Stimulated activated CD4-positive, alpha-beta T cell treated with anti-CD3 and anti-CD28 coated beads, TNF-alpha, amount 100 ng/mL, for 48 hours (primary cell): ENCODE measurements at places on chromosomes 4 and X.
A peak's percentile ranks its signal among the peaks of the same experiment; 100 is the strongest.

GRCh38 chr4:72895408-72895807 is 174.1 kb downstream of the COX18 start:
- no peak for DNase-seq

- no peak for DNase-seq
Observed at GRCh38 chrX:40279091-40279430, 181.3 kb upstream of the BCOR start.

GRCh38 chr4:89324671-89325070 is 17.1 kb upstream of the GPRIN3 start:
- DNase-seq = no peak

GRCh38 chr4:123547216-123548165 is 150.9 kb downstream of the SPRY1 start:
- no peak for DNase-seq

DNA sequence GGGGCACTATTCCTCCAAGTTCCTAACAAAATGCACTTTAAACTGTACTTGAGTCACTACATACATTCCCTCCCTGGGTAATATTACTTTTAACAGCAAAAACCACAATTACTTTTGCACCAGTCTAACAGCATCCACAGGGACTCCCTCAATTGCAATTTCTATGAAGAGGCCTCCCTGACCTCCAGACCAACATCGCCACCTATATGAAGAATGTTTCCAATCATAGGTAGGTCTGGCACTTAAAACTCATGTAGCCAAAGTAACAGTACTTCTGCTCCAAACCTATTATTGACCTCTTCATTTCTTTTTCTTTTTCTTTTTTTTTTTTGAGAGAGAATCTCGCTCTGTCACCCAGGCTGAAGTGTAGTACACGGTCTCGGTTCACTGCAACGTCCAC is 15.6 kb downstream of the NR3C2 start:
- no peak for DNase-seq

- DNase-seq = no peak
Observed at GRCh38 chr4:138181287-138181686, 60.9 kb downstream of the SLC7A11 start.

DNA sequence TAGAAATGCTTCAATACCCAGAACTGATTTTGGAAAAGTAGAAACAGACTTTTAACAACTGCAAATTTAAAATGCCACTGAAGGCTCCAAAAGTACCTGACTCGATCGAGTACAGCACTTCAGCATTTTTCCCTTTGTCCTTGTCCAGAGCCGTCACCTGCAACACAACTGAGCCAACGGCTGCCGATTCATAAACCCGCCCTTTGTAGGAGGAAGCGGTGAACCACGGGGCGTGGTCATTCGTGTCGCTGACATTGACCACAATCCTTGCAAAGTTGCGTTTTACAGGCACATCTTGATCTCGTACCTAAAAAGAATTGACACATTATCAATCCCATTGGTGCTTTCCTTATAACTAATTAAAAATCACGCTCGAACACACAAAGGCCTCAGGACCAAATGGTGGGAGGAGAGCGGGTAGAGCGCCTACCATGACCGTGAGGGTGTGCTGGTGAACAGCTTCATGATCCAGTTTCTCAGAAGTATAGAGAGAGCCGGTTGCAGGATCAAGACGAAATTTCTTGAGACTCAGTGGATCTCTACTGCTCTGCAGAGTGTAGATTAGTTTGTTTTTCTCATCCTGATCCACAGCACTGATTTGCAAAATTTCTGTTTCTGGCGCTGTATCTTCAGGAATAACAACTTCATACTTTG is 72.8 kb upstream of the MTNR1A start:
- DNase-seq = no peak

DNA sequence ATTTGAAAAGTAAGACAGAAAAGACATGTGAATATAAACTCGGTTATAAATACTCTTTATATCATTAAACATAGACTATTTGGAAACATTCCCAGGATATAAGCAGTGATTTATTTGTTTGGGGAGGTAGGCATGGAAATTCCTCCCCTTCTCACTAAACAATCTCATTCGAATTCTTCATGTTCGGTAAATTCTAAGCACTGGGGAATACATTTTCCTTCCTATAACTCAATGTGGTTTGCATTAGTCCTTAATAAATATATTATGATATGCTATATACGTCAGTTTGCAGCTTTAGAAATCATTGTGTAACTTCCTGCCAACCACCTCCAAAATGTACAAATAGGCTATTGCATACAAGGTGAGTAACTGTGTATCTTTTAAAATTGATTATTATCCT is 99.6 kb downstream of the UGT8 start:
- DNase-seq = no peak

DNA sequence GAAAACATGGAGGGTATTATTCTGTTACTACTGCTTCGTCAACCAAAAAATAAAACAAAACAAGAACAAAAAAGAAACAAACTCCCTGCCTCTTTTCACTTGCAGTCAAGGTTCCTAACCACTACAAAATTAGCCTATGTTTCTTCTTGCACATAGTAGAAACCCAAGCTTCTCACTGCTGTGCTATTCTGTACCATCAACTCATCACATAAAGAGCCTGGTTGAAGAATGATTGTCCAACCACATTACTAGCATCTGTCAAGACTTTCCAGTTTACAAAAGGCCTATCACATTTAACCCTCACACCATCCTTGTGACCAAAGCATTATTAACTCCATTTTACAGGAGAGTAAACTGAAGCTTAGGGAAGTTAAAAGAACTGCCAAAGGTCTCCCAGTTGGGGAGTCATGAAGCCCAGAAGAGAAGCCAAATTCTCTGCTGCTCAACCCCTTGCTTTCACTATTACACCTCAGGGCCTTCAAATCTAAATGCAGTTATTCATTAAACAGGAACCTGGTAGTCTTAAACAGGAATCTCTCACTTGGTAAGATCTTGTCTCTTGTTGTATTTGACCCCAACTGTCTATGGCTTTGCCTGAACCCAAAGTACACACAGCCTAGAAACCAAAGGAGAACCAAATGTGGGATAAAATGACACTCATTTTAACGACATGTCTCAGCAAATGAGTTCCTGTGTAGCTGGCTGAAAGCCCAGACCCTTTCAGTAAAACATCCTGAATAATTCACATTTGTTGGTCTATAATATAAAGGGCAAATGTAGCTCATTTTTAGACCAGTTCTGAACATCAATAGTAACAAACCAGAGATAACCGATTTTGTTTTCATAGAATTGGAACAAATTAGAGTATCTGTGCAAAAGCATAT is 8.6 kb downstream of the F9 start:
- no peak for DNase-seq

- no peak for DNase-seq
Observed at GRCh38 chr4:148109216-148109615, 333.0 kb downstream of the NR3C2 start.

- no peak for DNase-seq
Observed at GRCh38 chr4:159577241-159577640, 474.4 kb downstream of the RAPGEF2 start.

GRCh38 chr4:8370835-8371595 is 69.5 kb downstream of the ACOX3 start:
- DNase-seq = no peak

DNA sequence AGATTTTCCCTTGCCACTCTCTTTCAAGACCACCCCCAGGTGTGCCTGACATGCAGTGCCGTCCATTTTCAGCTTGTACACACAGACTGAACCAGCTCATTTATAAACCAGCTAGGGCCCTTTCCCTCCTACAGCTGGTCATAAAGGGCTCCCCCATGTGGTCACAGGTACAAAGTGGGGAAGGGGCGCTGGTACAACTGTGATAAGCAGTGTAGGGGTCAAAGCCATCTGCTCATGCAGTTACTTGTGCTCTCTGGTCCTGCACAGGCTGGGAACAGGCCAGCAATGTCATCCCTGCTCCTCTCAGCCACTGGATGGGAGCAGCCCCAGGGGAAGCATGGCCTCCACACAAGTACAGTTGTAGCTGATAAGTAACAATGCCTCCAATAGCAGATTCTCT is 20.6 kb downstream of the GABRQ start:
- no peak for DNase-seq

DNA sequence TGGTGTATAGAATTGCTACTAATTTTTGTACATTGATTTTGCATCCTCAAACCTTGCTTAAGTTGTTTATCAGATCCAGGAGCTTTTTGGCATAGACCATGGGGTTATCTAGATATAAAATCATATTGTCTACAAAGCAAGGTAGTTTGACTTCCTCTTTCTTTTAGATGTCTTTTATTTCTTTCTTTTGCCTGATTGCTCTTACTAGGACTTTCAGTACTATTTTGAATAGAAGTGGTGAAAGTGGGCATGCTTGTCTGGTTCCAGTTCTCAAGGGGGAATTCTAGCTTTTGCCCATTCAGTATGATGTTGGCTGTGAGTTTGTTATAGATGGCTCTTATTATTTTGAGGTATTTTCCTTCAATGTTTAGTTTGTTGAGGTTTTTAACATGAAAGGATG is 187.9 kb upstream of the LCORL start:
- no peak for DNase-seq

GRCh38 chr4:1362046-1362445 is 15.0 kb downstream of the UVSSA start:
- DNase-seq = no peak

DNA sequence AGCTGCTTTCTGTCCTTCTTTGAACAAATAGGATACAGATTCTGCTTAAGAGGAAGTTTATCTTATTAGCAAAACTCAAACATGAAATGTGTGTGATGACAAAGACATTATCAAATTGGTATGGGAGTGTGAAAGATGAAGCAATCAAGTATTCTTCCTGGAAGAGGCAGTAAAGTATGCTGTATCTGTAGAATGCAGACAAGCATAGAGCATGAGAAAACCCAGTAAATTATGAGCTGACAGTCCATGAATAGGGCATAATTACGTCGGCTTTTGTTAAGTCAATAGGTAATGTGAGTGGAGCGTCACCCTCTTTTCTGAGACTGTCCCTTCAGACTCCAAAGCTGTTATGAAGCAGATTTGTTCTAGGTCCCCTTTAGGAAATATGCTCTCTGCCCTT is 458.6 kb upstream of the NWD2 start:
- no peak for DNase-seq

DNA sequence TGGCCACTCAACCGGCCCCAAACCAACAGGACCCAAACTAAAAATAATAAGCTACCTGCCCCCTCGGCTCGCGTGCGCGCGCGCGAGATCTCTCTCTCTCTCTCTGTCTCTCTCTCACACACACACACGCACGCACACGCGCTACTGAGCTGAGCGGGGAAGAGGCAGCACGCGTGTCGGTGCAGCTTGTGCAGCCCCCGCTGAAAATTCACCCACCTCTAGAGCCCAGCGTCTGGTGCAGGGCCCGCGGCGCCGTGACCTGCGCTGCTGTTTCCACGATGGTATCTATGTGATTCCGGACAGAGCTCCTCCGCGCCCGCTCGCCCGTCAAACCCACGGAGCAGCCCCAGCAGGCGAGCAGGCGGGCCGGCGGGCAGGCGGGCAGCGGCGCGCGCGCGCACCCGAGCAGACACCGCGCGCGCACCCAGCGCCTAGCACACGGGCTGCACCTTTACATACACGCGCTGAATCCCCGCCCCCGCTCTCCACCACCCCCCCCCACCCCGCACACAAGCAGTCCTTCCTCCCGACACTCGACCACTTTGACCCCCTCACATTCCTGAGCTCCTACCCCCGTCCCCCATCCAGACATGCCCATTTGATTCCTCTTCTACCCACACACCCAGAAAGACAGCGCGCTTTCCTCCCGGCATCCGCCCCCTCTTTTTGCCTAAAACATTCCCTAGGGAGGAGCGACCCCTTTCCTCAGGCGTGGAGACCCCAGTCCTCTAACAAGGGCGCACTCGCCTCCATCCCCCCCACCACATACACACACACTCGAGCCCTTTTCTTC is 1.0 kb downstream of the SLITRK4 start:
- no peak for DNase-seq

DNA sequence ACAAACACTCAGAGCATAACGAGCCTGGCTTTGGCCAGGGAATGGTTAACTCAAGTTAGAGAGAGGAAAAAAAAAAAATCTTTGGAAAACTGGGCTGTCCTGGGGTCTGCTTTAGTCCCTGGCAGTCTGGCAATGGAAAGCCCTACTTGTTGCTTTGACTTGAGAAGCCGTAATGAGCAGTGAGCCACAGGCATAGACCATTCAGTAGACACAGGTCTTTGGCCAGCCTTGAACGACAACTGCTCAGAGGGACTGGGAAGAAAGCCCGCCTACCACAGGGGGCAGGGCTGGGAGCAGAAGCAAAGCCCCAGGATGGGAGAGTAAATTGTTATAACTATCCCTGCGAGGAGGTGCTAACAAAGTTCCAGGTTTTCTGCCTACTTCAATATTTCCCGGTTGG is 25.9 kb downstream of the SLC25A43 start:
- DNase-seq = no peak

GRCh38 chr4:68451246-68452211 is 4.3 kb downstream of the TMPRSS11E start:
- no peak for DNase-seq

- no peak for DNase-seq
Observed at GRCh38 chr4:125049711-125050110, 265.0 kb upstream of the FAT4 start.

GRCh38 chr4:139530833-139531427 is 25.1 kb downstream of the SETD7 start:
- DNase-seq = peak; percentile 34

DNA sequence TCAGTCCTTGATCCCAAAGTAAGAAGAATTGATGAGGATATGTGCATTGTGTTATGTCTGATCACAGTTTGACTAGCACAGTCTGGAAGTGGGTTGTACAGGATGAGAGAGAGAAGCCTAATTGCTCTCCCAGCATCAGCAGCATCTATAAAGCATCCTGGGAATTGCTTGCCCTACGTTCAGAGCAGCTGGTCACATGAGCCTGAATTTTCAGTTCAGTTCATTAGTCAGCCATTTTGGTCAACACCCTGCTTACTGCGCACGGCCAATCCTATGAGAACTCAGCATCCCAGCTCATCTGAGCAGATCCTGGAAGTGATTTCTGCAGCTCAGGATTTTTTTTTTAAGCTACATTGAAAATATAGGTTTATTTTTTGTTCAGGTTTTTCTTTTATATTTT is at the start of gene RUFY3:
RUFY3 (plus strand) TSS at position 218 of the 400 bp plus-strand sequence. CDS start 610 bp downstream, outside the sequence.
- DNase-seq = no peak

DNA sequence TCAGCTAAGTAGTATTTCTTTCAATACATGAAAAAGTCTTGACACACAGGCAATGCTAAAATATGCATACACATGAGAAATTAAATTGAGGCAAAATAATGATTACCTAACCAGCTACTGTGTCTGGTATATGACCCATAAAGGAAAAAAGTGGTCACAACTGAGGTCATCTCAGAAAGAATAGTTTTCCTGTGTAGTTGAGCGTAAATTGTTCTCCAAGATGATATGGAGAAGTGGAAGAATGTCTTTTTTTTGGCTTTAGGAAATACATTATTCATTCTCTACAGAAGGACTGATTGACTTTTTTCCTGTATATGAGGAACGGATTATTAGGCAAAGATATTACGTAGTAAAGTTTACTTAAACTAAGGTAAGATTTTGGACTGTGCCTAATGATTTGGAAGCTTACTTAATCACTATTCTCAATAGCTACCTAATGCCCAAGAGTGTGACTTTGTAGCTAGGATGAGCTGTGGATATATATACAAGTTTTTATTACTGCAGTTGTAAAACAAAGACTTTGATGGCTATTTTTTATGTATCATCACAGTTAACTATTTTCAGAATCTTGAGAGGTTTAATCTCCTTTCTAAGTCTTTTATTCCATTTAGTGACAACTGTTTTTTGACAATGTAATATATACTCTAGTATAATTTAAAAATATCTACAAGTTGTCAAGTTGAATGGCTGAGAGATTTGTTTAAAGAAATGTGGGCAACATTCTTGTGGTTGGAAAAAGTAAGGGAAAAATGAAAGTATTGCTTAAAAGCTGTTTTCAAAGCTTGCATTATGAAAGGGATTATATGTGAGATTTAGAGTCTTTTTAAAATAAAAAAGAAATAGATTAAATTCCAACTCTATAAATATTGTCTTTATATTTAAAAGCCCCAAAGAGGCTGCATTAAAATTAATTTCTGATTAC is 100.2 kb downstream of the PDLIM5 start:
- DNase-seq = no peak
